RPMI7951 (cell line): ENCODE measurements at places on chromosomes 5 and 9.

- DNase-seq, result no peak
These were observed 136.2 kb downstream of the CDH6 start for GRCh38 chr5:31329715-31330114.

DNA sequence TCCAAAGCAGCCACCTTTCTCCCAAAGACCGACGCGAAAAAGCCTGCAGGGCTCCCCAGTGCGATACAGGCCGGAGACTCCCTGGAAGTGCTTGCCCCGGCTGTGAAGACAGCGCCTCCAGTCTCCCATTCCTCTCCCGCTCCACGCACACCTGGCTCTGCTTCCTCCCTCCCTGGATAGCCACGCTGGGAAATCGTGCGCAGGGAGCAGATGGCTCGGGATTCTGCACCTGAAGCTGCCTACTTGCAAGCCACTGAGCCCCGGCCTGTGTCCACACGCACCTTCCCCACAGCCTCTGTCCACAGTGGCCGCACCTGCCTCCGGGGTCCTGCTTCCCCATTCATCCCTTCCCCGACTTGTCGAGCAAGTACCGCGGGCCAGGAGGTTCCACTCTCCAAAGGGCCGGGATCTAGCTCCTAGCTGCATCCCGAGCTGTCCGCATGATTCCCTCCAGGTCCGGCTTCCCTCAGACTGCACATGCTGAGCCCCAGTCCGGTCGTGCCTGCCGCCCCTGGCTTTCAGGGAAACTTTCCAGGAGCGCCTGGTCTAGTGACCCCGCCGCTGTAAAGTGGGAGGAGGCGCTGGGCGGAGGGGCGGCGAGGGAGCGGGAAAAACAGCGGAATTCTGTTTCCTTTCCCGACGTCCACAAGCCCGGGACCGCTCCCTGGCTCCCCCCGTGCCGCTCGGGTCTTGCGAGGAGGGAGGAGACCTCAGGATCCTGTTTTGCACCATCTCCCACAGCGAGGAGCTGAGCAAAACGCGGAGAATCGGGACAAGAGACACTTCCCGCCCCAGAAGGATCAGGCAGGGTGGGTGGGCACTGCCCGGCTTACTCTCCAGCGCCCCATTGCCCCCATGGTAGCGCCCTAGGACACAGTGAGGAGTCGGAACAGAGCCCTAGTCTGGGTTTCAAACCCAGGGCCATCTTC is 2.0 kb downstream of the SEMA6A start:
- no peak for DNase-seq

DNA sequence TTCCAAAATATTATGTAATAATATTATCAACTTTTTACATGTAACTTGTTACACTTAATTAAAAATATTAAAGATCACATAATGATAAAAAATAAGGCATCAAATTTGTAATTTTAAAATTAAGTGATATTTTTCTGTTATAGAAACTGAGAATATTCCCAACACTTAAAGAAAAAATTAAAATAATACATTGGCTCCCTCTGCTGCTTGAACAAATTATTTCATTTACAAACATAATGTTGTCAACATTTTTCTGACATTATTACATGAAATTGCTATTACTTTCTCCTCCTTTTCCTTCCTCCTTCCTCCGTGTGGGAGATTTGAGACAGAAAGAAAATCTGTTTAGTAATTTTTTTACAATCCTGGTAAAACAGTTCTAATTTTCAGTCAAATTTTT is 42.3 kb downstream of the RNF180 start:
- DNase-seq, result peak; percentile 11

GRCh38 chr5:105207066-105207465 is 1644.5 kb upstream of the NUDT12 start:
- no peak for DNase-seq

DNA sequence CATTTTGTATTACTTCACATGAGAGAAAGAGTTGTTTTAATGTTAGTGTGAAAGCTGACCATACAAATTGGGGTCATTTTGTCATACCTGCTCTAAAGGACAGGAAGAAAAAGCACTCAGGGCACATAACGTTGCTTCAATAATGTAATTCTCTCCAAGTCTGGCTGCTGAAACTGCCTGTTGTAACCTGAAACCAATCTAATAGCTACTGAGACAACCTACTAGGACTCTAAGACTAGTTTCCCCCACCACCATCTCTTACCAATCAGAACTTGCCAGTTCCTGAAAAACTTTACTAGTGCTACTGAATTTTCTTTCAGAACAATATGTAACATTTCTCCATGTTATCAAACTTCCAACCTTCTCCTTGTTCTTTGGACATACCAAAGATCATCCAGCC is 374.7 kb downstream of the PTPRD start:
- DNase-seq, result no peak

GRCh38 chr9:99690573-99690972 is 131.1 kb upstream of the NR4A3 start:
- DNase-seq, result peak; percentile 3

DNA sequence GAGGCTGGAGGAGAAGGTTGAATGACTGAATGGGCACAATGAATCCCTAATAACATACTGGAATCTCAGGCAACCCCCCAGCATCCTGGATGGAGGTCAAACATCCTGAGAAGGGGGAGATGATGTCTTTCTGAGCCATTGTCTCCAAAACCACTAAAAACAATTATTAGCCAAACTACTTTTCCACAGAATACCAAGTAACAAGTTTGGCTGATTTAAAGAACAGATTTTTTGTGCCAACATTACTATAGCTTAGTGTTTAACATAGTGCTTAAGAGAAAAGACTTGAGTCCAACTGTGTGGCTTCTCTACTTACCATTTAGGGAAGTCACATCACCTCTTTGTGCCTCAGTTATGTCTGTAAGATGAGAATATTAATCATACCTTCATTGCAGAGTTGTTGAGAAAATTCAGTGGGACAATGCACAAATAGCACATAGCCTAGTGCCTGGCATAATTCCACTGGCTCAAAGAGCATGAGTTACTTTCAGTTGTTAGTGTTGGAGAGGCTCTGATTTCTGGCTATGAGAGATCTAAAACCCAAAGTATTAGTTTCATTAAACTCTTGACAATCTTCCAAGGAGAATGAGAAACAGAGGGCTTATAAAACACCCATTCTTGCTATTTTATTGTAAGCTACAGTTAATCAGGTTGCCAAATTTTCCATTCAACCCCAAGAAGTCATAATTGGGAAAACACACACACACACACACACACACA is 111.3 kb upstream of the NR3C1 start:
- DNase-seq, result no peak

DNA sequence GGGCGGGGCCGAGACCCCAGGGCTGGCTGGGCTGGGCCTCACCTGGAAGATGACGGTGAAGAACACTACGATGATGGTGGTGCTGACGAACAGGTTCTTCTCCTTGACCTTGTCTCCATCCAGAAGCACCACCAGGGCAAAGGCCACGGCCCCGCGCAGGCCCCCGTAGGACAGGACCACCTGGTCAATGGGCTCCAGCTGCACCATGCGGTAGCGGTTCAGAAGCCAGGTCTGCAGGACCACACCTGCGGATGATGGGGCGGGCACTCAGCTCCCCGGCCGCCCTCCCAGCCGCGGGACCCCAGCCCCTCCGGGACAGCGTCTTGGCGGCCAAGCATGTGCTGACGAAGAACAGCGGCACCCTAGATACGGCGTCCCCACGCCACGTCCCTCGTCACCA is 39.5 kb downstream of the EXOC3 start:
- DNase-seq, result no peak

GRCh38 chr9:13171261-13171660 is 108.2 kb downstream of the MPDZ start:
- DNase-seq, result no peak

DNA sequence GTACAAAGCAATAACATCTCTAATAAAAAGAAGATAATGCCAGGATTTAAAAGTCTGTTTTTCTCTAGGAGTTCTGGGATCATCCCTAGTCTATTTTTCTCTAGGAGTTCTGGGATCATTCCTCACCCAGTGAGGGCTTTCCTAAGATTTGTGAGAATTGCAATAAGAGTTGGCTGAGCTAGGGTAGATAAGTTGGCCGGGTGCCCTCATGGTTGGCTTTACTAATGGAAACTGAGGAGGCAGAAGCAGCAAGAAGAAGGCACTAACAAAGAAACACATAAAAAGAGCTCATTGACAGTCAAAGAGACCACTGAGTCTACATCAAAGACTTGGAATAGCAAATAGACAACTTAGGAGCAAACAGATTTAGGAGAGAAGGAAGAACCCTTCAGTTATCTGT is 4.2 kb downstream of the SLC1A3 start:
- DNase-seq, result no peak

GRCh38 chr5:115461506-115462290 is 82.9 kb downstream of the FEM1C start:
- DNase-seq, result peak; percentile 88

DNA sequence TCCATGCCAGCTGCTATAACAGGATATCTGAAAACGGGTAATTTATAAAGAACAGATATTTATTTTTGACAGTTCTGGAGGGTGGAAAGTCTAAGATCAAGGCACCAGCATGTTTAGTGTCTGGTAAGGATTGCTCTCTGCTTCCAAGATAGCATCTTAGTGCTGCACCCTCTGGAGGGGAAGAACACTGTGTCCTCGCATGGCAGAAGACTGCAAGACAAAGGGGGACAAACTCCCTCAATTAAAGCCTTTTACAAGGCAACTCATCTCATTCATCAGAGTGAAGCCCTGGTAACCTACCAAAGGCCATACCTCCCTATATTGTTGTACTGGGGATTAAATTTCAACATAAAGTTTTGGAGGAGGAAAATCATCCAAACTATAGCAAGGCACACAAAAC is 298.9 kb upstream of the EDIL3 start:
- DNase-seq, result no peak

DNA sequence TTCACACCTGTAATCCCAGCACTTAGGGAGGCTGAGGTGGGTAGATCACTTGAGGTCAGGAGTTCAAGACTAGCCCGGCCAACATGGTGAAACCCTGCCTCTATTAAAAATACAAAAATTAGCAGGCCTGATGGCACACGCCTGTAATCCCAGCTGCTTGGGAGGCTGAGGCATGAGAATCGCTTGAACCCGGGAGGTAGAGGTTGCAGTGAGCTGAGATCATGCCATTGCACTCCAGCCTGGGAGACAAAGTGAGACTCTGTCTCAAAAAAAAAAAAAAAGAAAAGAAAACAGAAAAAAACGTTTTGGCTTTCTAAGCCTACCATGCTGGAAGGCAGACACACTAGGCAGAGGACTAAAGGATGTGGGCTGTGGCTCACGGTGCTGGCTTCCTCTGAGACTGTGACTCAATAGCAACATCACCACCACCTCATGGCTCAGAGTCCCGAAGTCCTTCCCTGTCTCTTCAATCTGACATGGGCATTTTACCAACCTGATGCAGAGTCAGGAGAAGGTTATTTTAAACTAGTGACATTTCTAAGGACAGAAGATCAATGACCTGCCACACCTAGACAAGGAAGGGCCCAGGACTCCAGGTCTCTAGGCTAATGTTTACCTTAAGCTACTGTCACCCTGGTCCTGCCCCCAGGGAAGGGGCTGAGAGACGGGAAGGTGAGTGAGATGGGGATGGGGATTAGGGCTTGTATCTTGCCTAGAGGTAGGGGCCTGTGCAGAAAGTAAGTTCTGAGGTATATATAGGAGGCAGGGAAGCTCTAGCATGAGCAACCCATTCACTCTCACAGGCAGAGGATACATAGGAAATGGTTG is 3.7 kb downstream of the ECSCR start:
- peak; percentile 72 for DNase-seq

GRCh38 chr5:76582230-76583162 is 40.7 kb downstream of the F2RL2 start:
- DNase-seq, result peak; percentile 24

DNA sequence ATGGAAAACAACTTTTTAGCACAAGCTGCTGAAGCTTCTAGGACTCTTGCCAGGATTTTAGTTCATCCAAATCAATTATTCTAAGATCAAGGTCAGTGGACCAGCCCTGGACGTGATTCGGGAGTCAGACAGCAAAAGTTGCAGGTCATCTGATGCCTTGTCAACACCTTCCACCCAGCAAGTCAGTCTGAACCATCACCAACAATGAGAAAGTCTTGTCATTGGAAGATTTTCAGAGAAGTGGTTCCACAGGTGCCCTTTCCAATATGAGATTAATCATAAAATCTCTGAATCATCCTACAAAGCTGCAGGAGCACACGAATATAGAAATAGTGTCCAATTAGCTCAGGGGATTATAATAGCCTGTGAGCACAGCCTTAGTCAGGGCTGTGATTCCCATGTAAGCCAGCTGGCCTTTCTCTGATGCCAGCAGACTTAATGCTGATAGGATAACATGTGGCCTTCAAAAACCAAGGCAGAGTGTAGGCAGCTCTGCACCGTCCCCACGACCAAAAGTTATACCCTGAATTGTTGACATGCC is 445.0 kb upstream of the TRPC7 start:
- DNase-seq, result peak; percentile 87

- peak; percentile 57 for DNase-seq
These were observed 106.8 kb downstream of the PDE6A start for GRCh38 chr5:149837680-149838269.

DNA sequence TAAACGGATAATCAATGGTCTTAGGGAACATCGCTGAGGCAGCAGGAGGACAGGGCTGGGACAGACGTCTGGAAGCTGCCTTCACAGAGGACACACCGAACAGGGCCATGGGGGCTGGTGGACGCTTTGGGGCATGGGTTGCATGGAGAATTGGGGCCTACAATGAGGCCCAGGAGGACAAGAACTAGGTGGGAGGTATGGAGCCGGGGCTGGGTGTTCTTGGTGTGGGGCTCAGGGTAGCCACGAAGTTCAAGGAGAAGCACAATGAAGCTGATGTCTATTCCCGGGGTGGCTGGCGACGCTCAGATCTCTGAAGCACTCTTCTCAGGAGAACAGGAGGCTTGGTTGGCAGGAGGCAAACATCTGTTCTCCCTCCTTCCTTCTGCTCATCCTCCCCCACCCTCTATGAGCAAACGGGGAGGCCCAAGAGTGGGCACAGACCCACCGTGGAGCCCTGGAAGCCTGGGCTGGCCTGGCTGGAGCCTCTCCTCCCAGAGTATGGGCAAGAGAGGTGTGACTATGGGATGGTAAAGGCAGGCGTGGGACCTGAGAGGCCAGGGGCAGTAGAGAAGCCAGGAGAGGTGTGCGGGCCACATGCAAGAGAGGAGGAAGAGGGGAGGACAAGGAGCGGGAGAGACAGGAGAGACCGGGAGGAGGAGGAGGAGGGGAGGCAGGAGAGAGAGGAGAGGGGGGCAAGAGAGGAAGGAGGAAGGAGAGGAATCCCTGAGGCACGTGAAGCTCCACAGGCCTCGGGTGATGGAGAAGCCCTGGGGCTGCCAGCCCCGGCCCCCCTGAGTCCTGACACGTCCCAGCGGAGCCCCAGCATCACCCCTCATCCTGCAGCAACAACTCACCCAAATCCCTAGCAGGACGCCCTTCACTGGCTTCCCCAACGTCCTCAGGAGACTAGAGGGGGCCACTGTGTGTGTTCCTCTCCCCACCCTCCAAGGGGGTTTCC is 159.1 kb downstream of the OLFM1 start:
- no peak for DNase-seq

- peak; percentile 51 for DNase-seq
These were observed 47.1 kb upstream of the SH3GL2 start for GRCh38 chr9:17531642-17532254.

- DNase-seq, result no peak
These were observed 360.6 kb upstream of the GRAMD2B start for GRCh38 chr5:126062398-126063221.

DNA sequence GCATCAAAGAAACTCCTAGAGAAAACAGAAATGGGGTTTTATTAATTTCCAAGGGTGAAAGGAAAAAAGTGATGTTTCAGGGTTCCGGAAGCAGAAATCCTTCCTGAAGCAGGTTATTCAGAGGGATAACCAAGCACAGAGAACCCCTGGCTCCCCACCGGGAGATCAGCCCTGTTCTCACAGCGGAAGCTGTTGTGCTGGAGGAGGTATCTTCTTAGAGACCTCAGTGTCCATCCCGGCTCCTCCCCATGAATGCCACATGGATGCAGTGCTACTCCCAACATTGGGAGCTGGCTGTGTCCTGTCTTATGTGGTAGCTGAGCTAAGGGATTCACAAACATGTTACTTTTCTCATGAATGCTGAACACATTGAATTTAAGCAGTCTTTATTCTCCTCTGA is 80.9 kb upstream of the IRX2 start:
- DNase-seq, result no peak
